IPS DF 19.7 (cell line): ENCODE measurements at places on chromosomes 12 and 14.

DNA sequence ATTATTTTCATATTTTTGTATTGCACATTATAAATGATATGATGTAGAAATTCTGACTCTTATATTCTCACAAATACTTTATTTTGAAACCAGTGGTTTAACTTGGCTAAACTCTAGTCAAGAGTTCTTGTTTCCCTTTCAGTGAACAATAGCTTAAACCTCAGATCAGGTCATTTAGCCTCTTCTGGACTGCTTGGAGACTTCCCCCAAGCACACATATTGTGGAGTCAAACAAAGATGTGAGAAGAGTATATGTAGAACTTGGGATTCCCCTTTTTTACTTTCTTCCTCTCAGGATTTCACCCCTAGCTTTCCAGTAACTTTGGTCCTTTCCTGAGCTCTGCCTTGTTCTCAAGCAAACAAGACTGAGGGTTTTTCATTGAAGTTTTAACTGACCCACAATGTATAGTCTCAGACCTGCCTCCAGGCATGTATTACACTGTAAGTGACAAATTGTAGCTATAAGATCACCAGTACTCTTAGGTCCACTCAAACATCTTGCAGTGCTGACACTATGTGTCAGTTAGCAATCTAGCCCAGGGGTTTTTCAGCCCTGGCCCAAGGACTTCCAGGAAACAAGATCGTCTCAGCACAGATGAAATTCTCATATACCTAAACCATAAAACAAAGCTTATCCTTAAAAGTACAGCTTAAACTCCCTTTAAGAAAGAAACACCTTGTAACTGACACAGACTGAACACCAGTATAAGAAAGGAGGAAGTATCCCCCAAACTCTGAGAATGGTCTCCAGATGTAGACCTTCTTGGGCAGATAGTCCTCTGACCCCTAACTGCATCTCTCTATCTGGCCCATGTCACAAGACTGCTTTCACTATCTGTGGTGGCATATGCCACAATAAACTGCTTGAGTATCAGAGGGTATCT, 98.6 kb downstream of the SLC6A15 start:
- DNase-seq, result no peak

DNA sequence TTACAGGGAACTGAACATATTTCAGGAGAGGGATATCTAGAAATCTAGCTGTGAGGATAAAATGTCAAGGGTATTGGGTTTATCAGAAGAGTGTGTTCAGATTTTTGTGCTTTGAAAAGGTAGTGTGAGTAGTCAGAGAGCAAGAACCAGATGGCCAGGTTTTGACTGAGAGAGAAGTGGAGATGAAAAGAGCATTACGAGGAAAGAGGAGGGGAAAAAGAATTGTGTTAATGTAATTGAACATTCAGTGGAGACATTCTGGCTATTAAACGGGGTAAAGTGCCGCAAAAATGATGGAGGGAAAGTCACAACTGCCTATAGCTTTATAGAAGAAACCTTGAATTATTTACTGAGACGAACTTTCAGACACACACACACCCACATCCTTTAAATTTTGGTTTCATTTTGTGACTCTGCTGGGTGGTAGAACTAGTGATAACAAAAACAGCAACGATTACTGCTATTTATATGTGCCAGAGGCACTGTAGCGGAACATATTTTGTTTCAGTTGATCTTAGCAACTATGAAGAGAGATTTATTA, 213.6 kb downstream of the ERC1 start:
- no peak for DNase-seq

DNA sequence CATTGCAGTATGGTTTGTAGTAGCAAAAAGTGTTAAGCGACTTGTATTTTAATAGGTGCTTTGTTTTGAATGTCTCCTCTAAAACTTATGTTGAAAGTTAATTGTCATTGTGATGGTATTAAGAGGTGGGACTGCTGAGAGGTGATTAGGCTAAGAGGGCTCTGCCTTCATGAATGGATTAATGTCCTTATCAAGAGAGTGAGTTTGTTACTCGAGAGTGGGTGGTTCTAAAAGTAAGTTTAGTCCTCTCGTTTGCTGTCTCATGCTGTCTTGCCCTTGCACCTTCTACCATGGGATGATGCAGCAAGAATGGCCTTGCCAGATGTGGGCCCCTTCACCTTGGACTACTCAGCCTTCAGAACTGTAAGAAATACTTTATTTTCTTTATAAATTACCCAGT, 17.4 kb downstream of the ZDHHC17 start:
- DNase-seq, result no peak

DNA sequence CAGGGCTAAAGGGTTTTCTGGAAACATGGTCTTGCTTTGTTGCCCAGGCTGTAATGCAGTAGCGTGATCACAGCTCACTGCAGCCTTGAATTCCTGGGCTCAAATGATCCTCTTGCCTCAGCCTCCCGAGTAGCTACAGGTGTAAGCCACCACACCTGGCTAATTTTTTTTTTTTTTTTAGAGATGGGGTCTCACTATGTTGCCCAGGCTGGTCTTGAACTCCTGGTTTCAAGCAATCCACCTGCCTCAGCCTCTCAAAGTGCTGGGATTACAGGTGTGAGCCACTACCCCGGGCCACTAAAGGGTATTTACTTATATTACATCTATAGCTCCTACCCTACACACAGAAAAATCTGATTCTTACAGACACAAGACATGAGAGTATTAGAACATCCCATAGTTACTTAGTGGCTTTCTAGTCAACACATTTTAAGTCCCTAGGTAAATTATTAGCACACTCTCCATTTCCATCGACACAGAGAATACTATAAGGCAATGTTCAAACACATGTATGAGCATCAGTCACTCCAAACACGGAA, 6.2 kb upstream of the DCAF11 start:
- DNase-seq, result no peak

DNA sequence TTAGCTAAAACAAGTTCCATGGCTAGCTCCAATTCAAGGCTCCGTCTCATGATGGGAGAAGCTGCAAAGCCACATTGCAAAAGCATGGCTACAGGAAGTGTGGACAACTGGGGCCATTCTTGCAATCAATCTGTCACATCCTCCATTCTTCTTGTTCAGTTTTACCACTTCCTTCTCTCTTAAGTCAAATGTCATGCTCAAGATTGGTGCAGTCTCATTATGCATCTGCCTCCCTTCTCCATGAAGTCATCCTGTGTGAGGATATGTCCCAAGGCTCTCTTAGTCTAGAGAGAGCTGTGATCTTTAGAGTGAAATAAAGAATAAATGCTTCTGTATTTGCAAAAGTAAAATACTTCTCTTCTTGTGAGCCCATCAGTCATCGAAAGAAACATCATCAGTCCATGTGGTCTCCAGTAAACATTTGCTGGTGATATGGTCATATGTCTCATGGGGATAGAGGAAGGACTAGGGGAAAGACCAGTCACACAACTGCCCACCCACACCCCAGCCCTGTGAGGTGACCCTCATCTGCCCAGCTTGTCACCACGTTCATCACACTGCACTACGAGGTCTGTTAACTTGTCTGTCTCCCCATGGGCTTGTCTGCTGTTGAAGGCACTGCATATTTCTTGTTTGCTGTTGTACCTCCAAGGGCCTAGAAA, 303.0 kb downstream of the NUAK1 start:
- DNase-seq, result no peak

DNA sequence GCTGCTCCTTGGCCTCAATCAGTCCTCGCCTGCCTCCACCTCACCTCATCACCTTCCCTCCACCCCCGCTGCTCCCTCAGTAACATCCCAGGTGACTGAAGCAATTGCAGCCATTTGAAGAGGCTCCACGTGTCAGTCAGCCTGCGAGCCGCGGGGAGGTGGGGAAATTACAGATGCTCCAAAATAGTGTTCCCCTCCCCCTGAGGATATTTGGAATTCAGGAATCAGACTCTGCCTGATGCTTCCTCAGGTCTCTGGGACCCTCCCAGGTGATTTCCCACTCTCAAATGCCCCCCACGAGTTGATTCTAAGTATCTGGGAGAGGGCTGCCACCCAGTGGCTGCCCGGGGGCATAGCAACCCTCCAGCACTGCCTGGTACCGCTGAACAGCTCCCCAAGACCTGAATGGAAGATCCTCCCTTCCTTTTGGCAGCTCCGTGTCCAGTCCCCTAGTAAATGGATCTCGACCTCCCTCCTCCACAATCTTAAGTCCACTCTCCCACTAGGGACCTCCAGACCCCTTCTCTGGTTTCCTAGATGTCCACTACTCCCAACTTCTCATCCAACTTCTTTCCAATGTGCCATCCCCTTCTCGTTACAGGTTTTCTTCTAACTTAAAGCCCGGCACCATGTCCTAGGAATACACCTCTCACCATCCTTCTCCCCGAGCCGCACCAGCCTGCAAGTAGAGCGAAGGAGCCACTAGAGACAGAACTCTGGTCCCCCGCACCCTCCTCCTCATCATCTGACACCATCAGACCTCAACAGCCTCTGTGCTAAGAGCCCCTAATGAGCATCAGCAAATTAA, 1.4 kb upstream of the ASIC1 start:
- no peak for DNase-seq

DNA sequence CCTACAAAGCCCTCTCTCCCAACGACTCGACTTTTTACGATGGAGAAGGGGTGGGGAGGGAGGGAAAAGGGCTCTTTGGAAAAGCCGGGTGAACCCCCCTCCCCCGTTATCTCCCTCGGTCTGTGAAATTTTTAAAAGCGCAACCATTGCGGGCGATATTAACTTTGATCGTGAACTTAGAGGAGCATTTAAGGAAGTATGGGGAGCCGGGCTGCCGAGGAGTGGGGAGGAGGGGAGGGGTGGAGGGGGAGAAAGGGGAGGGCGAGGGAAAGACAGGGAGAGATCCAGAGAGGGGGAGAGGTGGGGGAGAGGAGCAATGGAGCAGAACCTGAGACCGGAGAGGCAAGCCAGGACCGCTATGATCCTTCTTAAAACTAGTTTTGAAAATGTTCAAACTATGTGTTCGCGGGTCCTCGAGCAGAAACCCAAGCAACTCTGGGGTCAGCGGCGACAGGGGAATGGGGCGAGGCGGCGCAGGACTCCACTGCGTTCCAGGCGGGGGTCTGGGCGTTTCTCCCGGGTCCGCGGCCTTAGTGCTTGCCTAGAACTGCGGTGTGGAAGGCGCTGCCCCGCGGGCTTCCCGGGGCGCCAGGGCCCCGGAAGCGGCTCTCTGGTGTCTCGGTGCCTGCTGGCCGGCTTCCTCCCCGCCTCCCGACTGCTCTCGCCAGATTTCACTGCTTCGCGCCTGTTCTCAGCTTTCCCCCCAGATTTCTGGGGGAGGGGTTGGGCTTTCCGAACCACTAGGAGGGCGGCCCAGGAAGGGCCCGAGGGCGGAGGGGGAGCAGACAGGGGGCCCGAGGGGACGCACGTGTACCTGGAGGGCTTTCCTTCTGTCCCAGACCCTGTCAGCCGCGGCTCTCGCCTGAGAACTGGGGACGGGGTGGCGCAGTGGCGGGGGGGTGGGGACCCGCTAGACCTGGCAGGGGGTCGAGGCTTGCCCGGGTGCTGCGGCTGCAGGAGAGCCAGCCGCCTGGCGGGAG, at the start of gene HOTAIR:
Gene HOTAIR (minus strand): TSS at position 871 of the 980 bp plus-strand sequence.
- DNase-seq, result no peak

DNA sequence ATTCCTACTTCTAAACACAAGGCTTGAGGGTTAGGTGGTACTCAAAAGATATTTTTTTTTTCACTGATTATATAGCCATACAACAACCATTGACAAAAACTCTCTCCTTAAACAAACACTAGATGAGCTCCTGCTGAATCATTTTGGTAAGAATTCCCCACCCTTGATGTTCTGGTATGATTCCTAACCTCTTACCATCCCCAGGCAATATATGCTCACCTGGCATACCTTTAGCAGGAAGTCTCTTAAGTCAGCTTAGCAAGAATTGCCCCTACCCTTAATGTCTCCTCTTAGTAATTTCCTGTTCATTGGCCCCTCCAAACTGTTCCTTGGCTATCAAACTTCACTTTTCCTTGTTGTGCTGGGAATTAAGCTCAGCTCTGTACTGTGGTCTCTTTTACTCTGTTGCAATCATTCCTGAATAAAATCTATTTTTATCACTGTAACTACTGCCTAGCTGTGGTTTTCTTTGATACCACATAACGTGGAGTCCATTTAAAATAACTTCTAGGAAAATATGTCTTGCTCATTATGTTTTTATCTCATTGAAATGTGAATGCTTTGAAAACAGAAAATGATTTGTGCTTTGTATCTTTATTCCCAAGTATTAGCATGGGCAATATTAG, 712.6 kb downstream of the SLC16A7 start:
- DNase-seq, result no peak

- DNase-seq, result no peak
These were observed 46.7 kb downstream of the EML5 start for GRCh38 chr14:88746052-88746451.

DNA sequence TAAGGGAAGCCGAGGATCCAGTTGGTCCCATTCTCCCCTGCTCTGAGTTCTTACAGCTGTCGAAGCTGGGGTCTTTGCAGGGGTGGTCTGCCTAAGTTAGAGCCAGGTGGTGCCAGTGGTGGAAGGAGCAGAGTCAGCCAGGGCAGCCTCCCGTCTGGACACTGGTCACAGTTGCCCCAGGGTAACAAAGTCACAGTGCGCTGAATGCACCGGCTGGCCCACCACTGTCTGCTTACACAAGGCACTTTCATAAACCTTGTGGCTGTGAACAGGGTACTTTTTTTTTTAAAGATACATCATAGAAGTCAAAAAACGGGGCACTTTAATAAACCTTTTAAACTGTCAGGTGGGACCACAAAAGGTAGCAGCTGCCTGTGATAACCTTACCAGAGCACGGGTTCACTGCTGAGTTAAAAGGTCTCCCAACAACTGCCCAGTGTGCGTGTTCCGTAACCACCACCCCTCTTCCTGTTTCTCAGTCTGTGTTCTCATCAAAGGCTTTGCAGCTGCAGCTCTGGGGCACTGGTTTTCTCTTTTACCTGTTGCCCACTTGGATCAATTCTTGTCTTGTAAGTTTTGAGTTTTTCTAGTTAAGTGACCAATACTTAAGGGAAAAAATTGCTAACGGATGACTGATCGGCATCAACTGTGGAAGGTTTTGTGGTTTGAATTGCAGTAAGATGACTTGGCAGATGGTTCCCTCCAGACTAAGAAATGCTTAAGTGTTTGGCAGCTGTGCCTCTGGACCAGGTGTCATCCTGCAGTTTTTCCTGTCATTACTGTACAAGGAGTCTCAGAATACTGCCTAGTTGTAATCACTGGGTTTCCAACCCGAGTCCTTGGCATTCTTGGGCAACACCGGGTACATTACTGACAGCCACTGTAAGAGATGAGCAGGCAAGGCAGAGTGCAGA, 55.9 kb downstream of the DYNC1H1 start:
- DNase-seq, result no peak

DNA sequence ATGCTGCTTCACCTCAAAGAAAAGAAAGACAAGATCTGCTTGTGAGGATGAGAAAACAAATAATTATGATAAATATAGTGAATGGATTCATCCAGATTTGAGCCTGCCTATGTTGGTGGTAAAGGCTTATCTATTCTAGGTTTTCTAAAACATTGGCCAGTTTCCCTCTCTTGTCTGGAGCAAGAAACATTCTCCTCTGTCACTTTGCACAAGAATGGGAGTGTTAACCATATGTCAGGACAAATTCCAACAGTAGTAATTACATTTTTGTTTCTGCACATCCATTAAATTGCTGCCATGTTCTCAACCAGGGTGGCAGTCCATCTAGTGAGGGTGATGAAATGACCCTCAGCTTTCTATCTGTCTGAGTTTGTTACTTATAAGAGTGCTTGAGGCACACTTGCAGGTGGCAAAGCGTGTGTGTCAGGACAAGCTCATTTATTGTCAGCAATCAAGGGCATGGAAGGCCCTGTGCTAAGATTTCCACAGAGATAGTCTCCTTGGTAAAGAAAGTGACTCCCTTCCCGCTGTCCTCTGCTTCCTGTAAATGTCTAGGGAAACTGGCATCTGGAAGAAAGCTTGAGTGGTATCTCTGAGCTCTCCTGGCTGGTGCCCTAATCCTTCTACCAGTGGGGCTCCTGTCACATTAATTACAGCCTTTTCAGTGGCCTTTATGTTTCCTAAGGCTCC, 502.1 kb upstream of the FLRT2 start:
- DNase-seq, result no peak
